ENCODE measurements at places on chromosomes 7 and 10.

GRCh38 chr10:86953747-86954680 is 3.4 kb downstream of the MMRN2 start:
- DNase-seq = no peak

GRCh38 chr7:33334349-33334748 is 205.0 kb downstream of the BBS9 start:
- no peak for DNase-seq

GRCh38 chr7:133550145-133550544 is 297.3 kb downstream of the EXOC4 start:
- DNase-seq = no peak

DNA sequence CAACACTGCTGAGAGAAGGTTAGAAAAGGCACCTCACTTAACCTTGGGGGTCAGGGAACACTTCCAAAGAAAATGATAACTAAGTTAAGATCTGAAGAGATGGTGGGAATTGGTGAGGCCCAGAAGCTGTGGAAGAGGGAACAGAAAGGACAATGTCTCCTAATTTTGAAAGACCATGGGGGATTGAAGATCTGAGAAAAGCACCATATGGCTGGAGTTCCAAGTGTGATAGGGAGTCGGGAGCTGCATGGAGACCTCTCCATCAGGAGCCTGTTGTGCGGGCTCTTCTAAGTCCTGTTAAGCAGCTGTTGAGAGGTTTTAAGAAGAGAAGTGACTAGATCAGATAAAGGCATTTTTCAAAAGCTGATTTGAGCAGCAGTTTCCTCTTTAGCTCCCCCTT is 254.3 kb downstream of the CDK14 start:
- no peak for DNase-seq

GRCh38 chr7:92925876-92926696 is 89.7 kb upstream of the CDK6 start:
- DNase-seq = no peak

GRCh38 chr10:131402771-131403650 is 91.5 kb upstream of the TCERG1L start:
- no peak for DNase-seq

GRCh38 chr7:27608776-27609495 is 53.7 kb downstream of the HIBADH start:
- peak; percentile 37 for DNase-seq

DNA sequence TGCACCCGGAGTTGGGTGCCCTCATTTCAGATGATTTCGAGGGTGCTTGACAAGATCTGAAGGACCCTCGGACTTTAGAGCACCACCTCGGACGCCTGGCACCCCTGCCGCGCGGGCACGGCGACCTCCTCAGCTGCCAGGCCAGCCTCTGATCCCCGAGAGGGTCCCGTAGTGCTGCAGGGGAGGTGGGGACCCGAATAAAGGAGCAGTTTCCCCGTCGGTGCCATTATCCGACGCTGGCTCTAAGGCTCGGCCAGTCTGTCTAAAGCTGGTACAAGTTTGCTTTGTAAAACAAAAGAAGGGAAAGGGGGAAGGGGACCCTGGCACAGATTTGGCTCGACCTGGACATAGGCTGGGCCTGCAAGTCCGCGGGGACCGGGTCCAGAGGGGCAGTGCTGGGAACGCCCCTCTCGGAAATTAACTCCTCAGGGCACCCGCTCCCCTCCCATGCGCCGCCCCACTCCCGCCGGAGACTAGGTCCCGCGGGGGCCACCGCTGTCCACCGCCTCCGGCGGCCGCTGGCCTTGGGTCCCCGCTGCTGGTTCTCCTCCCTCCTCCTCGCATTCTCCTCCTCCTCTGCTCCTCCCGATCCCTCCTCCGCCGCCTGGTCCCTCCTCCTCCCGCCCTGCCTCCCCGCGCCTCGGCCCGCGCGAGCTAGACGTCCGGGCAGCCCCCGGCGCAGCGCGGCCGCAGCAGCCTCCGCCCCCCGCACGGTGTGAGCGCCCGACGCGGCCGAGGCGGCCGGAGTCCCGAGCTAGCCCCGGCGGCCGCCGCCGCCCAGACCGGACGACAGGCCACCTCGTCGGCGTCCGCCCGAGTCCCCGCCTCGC is at the start of gene EGFR:
TSS of gene EGFR (plus strand) at position 657 of the 830 bp plus-strand sequence. CDS start 261 bp downstream, outside the sequence.
- DNase-seq = no peak

DNA sequence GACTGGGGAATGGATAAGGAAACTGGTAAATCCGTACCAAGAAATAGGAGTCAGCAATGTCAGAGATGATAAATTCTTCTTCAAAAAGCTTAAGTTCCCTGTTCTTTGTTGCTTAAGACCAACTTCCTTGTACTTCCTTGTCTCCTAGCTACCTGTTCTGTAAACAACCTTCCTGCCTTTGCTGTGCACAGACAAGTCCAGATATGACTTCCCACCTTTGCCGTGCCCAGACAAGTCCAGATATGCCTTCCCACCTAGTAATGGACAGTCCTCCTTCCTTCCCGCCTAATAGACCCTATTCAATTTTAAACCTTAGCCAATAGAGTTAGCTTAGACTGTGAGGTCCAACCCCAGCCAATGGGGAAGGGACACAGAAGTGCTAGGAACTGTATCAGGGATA is 2.5 kb upstream of the ZNF33A start:
- DNase-seq = peak; percentile 31

DNA sequence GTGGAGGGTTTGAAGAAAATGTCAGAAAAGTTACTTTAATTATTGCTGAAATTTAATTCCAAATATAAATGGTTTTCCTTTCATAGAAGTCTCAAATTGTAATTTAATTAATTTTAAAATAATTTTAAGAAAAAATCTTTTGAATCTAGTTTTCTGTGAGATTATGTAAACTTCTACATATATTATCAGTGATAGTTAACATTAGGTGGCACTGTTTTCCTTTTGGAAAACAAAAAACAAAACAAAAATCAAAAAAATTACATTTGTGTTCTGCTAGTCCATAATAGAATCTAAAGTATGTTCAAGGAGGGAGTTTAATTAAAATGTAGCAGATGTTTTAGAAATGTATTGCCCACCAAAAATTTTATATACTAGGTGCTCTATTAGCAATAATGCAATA is 1456.7 kb downstream of the REEP3 start:
- no peak for DNase-seq

GRCh38 chr10:114024876-114025610 is 18.6 kb upstream of the ADRB1 start:
- peak; percentile 95 for DNase-seq

- DNase-seq = no peak
These were observed 129.4 kb upstream of the HPS1 start for GRCh38 chr10:98576096-98576495.

DNA sequence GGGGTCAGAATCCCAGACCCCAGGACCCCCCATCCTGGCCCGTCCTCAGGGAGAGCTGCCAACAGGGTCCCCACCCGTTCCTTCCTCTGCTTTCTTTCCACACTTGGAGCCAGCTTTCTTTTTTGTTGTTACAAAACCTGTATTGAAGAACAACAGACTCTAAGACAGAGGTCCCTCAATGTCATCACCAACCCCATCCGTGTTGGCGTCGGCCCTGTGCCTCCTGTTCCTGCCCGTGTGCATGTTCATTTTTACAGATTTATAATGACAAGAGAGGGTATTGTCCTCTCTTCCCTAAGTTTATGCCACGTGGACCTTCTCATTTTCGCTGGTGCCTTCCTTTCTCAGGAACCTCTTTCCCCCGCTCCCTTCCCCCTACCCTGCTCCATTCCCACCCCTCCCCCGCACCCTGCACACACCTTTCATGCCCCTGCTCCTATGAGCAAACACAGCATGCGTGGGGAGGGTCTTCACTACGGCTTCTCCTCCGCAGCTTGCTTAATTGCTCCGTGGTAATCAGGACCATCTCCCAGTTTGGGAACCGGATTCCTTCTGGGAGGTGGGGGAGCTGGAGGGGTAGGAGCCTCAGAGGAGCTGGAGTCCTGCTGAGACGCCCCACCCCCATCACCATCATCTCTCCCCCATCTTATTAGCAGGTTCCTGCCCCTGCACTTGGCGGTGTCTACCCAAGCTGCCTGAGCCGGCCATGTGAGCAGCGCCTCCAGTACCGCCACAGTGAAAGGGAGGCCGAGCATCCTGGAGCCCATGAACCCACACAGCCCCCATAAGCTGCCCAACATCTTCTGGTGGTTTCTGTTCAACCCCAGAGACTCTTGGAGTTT is 88.0 kb upstream of the INSIG1 start:
- no peak for DNase-seq

- DNase-seq = no peak
These were observed 189.9 kb upstream of the CXCL12 start for GRCh38 chr10:44574596-44575480.

DNA sequence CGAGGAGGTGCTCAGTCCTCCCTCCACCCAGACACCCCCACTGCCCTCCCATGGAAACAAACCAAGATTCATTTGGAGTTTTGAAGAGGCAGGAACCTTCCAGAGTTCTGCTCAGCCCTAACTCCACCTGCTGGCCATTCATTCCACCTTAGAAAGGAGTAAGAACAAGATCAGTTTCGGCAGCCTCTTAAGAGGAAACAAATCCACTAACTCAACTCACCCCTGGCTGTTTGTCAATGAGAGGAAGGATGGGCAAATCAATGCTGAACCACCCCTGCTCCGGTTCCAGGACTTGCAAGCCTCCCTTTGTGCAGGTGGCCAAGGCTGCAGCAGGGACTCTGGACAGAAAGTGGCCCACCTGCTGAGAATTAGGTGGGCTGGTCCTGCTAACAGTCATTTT is 26.2 kb downstream of the CCDC3 start:
- no peak for DNase-seq

- DNase-seq = no peak
These were observed 155.9 kb downstream of the SEC23IP start for GRCh38 chr10:120048391-120048790.

DNA sequence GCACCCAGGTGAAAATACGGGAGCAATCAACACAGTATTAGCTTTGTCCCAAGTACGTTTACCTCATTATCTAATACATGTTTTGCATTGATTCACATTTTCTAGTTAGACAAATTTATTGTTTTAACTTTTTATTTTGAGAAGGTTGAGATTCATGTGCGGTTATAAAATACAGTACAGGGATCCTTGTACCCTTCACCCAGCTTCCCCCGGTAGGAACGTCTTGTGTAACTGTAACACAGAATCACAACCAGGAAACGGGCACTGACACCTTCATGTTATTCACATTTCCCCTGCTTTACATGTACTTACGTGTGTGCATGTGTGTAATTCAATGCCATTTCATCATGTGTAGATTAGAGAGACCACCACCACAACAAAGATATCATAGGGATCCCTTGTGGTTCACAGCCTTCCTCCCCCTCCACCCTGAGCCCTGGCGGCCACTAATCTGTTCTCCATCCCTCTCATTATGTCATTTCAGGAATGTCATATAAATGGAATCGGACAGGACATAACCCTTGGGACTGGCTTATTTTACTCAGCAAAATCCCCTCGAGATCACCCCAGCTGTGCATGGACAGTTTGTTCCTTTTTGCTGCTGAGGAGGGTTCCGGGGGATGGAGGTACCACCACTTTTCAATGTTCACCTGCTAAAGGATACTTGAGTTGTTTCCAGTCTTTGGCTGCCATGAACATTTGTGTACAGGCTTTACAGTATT is 46.5 kb upstream of the C10orf71 start:
- no peak for DNase-seq

- DNase-seq = no peak
These were observed 562.9 kb upstream of the NRP1 start for GRCh38 chr10:33897291-33897752.

DNA sequence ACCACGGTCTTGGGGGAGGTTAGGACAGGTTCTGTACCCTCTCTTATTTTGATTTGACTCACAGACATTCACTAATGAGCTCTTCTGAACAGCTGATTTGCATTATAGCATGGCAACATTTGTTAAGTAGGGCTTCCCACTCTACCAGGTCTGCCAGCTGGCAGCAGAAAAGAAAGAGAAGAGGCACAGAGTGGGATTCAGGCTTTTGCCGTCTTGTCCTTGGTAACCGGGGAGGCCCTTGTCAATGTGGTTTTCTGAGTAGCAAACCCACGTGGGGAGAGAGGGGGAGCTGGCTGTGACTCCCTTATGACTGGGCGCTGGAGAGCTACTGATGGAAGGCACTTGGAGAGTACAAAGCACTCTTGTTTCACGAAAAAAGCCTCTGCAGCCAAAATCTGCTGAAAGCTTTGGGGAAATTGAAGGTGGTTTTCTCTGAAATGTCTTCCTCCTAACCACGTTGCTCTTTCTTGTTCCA is 355.3 kb upstream of the GALNT17 start:
- no peak for DNase-seq

- no peak for DNase-seq
These were observed 73.3 kb downstream of the ARID5B start for GRCh38 chr10:61974601-61975390.

DNA sequence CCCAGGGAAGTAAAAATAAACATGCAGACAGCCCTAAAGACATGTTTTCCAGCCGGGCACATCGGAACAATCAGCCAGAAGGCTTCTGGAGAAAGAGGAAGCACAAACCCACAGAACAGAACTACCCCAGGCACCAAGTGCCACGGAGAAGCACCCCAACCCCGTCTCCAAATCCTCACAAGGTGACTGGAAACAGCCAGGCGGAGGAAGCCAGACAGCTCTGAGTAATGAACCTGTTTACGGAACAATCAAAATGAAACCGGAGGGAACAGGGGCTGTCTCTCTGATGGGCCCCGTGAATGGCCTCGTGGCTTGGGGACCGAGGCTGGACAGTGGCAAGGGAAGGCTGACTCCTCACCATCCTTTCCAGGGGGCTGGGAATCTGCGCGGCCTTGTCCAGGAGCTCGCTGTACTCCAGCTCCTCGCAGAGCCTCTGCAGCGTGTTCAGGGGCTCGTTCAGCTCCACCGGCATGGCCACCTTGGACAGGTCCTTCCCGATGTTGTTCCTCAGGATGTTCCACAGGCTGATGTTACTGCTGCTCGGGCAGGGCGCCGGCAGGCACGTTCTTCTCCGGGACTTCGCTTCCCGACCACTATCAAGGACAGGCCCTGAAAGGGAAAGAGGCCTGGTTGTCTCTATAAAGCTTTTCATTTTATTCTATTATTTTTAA is 77.0 kb upstream of the GSDME start:
- no peak for DNase-seq

DNA sequence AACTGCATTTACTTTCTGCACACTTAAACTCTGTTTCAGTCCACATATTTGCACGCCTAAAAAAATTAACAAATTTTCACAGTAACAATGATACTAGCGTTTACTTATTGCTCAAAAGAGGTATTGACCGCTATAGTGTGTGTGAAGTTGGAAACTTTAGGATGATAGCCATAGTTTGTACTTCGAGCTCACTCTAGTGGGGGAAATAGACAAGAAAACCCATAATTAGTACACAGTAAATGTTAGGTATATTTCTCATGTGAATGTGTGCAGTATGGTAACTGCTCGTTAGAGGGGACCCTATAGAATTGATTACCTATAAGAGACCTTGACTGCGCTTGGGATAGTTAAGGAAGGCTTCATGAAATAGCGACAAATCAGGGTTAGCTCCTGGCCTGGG is 238.4 kb downstream of the AUTS2 start:
- DNase-seq = no peak

All from GF-D8 (cell line).